SJSA1 (cell line): ENCODE measurements at places on chromosomes 11 and 22. TPM values are rescaled to one million over a fixed set of nuclear protein-coding genes. Genes with fewer than 3 reads are reported as not detected.

OR2AG2 gene
- total RNA-seq = not detected in 2 replicates

TUBA8 gene
- 0.42 and 0.91 TPM in 2 replicates for total RNA-seq

- no peak for DNase-seq
Observed at GRCh38 chr22:46256358-46256958, 6.4 kb upstream of the CDPF1 start.

- no peak for DNase-seq
Observed at GRCh38 chr11:67507242-67507863, 609 bp downstream of the CDK2AP2 start.

- DNase-seq = no peak
Observed at GRCh38 chr11:79381036-79381435, 59.8 kb downstream of the TENM4 start.

DNA sequence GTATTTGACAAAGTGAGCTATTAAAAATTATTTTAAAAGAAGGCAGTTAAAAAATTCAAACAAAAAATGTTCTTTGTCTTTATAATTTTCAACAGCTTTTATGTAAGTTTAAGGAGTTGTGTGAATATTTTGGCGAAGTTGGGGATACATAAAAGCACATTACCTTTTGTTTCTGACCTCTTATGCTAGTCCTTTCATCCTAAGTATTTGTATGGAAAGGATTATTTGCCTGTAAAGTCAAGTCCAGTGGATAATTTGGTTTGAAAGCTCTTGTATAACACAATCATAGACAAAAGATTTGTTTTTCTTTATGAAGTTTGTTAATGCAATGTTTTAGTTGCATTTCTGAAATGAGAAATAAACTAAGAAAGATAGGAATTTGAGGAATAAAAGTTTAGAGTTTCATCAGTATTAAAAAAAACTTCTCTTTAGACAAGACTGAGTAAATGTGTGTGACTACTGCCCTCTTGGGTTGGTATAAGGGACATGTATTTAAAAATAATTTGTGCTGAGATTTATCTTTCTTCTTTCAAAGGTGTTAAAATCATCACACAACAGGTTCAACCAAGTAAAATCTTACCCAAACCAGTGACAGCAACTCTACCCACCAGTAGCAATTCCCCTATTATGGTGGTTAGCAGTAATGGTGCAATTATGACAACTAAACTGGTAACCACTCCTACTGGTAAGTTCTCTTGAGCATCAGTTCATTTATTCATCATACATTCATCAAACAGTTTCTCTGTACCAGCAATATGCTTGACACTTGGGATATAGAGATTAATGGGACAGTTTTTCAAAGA, 68.2 kb downstream of the EMSY start:
- no peak for DNase-seq

GRCh38 chr11:113296447-113297205, 17.8 kb upstream of the TTC12 start:
- DNase-seq = no peak

TSKU gene
- 19.5 and 19.8 TPM in 2 replicates for total RNA-seq

DNA sequence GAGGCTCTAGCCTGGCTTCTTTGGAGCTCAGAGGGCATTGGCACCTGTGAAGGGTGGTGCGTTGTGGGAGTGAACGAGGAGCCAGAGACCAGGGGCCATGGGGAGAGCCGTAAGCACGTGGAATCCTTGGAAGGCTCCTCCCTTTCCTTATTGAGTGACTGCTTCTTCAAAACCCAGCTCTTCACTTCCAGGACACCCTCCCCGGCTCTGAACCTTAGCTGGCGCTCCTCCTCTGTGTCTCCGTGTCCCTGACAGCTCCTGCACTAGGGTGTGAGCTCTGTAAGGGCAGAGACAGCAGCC, 26.3 kb downstream of the POLR3H start:
- no peak for DNase-seq

DNA sequence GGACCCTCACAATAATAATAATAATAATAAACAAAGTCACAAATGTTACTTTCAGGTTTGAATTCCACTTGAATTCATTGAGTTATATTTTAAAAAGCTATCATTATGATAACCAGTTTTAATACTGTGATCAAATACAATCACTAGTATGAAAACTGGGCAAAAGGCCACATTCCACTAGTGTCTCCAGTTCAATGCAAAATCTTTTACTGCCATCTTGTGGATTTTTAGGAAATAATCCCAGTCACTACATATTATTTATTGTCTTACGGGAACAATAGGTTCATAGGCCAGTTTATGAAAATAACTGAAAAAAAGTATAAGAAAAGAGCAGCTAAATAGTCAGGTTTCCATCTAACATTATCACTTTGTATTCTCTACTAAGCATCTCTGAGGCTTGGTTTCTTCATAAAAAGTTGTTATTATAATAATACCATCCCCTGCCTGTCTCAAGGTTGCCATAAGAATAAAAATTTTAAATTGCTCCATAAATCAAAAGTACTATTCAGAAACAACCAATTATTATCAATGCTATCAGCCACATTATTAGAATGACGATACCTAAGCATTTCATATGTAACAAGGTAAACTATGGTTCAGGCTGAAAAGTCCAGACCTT, 533.9 kb upstream of the CCDC90B start:
- DNase-seq = no peak

- no peak for DNase-seq
Observed at GRCh38 chr11:75422248-75423231, 10.5 kb downstream of the KLHL35 start.

DNA sequence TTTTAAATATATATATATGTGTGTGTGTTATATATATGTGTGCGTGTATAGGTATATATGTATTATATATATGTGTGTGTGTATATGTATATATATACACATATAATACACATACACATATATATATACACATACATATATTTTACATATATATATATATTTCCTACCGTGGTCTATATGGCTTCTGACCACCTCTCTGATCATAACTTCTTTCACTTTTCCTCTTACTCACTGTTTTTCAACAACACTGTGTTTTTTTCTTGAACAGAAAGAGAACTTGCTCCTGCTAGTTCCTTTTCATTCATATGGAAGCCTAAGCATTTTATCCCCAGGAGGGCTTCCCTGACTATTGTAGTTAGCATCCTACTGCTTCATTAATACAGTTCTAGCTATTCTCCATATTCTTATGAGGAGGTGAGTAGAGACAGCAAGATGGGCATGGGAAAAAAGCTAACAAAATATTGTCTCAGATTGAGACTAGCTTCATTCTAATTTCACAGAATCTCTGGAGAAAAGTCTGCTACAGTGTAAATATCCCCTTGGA, 38.5 kb upstream of the CTSC start:
- no peak for DNase-seq

DNA sequence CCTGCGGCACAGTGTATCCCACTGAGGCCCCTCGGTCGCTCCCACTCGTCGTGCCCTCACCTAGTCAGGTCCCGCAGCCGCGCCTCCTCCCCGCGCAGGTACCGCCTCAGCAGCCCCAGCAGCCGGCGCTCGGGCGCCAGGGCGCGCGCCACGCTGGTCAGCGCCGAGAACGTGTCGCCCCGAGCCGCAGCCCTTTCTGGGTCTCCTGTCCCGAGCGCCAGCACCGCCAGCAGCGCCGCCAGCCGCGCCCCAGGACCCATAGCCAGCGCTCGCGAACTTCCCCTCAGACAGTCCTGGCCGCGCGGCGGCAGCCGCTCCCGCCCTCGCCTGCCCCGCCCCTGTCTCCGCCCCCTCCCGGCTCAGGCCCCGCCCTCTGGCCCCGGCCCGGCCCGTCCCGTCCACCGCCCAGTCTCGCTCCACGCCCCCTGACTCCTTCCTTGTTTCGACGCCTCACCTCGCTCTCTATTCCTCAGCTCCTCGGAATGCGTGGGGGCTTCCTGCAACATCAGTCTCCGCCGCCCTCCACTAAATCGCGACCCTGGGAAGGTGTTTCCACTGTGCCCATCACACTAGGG, at the start of gene P4HA3:
Gene P4HA3, minus strand, starts transcription at position 289 of the 575 bp plus-strand sequence. Its CDS starts 29 bp downstream, at position 260.
- DNase-seq = no peak

VEGFB gene
- 13.0 and 17.2 TPM in 2 replicates for total RNA-seq
